AG08396 (cell line): ENCODE measurements at places on chromosomes 2 and 18.

GRCh38 chr2:218745559-218746469 lies 35.2 kb downstream of the TTLL4 start:
- DNase-seq, result peak; percentile 40

DNA sequence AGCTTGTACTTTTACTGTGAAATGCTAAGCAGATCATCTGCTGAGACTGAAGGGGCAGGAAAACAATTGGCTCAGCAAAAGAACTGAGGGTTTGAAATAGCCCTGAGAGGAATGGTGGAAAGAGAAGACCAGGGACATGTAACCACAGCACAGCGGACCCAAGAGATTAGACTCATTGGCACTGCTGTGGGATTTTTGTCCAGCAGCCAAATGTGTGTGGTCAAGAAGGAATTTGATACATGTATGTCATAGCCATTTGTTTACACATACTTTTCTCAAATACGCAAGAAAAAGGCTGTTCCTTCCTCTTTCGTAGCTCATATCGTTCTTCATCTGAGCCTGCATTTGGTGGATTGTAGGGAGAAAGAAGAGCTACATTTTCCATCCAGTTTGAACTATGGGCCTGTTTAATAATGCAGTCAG lies 73.8 kb downstream of the TRABD2A start:
- DNase-seq, result peak; percentile 85

- no peak for DNase-seq
Observed at GRCh38 chr18:67654101-67654500, 137.6 kb upstream of the DSEL start.

DNA sequence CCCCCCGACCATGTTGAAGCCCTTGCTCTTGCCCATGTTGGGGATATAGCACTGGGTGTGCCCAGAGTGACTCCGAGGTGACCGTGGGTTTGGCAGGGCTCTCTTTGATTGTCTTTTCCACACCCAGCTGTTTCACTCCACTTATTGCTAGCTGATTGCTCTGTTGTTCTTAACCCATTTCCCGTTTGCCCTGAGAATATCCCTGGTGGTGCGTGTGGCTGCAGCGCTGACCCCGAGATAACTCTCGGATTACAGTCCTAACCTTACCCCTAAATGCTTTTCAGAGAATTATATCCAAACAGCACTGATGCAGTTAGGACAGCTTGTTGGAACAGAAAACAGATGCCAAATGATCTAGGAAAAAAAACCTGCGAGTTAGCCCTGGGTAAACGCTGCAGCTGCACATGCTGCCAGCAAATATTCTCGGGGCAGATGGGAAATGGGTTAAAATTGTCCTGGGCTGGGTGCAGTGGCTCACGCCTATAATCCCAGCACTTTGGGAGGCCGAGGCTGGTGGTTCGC lies 34.3 kb upstream of the SNORC start:
- DNase-seq, result no peak

DNA sequence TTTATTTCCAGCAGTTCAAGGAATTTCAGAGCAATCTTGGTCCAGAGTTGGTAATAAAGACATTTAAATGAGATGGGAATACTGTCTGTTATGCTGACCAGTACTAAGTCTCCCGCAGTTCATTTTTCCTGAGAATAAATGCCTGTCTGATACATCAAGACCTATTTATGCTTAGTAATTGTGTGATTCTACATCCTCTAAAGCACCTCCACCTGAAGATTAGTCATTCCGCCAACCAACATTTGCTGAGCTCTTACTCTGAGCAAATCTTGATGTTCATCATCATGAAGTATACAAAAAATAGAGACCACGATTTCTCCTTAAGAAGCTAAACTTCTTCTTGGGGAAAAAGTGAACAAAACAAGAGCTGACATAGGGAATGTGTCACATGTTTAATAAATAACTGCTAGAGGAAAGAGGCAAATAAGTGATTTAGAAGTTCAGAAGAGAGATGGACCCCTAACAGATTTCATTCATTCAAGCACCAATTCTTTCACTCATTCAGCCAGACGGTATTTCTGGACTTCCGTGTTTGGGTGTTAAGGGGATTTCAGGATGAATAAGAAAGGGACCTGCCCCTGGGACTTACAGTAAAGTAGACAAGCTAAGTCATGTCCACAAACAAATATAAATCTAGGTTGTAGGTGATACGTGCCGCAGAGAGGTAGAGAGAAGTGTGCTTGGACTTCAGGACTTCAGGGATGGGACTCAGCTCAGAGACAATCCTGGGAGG lies 34.2 kb upstream of the PPP4R1 start:
- DNase-seq, result no peak
